ENCODE measurements at places on chromosomes 4 and X.

DNA sequence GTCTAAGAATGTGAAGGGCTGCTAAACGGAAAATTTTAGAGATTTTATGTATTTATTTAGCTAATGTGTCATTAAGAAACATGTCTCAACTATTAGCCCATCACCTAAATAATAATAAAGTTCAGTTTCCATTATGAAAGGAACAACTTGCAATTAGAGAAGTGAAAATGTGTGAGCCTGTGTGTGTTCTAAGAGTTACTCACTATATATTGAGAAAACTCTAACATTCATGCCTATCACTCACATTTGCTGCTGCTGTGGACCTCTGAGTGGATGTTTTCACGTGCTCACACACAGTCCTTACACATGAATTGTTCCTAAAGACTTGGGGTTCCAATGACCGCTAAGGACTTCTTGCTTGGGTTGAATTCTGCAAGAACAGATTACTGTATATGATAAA is 364.0 kb downstream of the TMA16 start:
- DNase-seq = no peak

DNA sequence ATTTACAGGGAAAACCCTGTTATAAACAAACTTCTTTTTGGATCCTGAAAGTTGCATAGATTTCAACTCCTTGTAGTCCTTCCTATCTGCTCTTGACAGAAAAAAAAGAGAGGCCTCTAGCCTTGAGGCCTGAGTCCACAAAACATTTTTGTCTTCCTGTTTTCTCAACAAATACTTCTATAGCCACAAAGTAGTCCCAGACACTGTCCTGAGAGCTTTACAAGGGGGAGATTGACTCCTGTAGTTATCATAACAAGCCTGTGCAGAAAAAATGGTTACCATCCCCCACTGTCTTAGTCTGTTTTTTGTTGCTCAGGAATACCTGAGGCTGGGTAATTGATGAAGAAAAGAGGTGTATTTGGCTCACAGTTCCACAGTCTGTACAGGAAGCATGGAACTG is 35.2 kb downstream of the PCDH7 start:
- no peak for DNase-seq

DNA sequence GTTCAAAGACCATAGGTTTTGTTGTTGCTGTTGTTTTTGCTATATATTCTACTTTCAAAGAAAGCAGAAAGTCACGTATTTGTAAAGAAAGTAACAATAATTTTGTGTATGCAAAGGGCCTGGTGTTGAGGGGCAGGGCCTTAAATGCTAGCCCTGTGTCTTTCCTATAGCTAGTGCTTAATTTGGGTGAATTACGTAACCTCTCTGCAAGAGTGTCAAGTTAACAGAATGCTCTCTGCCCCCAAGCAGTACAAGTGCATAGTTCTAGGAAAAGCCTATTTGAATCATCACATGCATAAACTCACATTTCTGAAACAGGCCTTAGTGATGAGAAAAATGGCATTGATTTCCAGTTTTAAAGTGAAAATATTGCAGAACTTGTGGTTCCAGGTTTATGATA is 663.6 kb downstream of the STIM2 start:
- DNase-seq = no peak

DNA sequence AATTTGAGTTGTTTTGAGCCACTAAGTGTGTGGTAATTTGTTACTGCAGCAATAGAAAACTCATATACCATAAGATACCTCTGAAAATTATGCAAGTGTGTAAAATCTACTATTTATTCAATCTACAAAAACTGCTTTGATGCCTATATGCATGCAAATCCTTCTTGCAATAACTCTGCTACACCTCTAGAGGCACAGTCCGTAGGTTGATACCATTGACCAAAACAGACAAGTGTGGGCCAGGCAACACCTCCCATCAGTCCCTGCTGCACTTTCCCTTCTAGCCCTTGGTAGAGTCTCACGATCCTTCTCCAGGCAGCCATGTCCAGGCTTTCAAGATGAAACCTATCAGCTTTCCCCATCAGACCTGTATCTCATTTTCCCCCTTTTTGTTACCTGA is 48.8 kb upstream of the FAM9A start:
- DNase-seq = peak; percentile 5

DNA sequence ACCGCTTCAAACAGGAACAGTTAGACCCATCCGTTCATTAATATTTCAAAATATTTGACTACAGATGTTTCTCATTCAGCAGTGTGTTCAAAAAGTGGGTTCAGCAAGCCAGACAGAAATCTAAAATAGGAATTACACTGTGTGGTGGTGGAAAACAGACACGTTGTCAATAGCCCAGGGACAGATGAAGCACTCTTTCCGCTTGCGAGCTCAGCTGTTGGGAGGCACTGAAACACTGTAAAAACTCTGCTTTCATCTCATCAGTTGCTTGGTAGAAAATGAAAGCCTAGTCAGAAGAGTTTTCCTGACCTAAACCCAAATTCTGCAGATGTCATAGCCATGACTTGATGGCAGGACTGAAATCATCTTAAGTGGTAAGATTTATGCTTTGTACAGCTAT is 38.5 kb downstream of the LRP2BP start:
- DNase-seq = no peak

- DNase-seq = no peak
Observed at GRCh38 chr4:157803845-157804521, 368.8 kb downstream of the GASK1B start.

Measured in HuH-7.5 (cell line).